ENCODE measurements at places on chromosomes 3 and 15. TPM values are rescaled to one million over a fixed set of nuclear protein-coding genes. Genes with fewer than 3 reads are reported as not detected.

GRCh38 chr3:140061211-140061610 is 126.2 kb downstream of the CLSTN2 start:
- no peak for DNase-seq
- no peak overlapping the region for H3K4me3 ChIP-seq
- H3K27me3 ChIP-seq, result no peaks in the 10 kb centered on the region
- no peaks in the 10 kb centered on the region for H3K36me3 ChIP-seq

DNA sequence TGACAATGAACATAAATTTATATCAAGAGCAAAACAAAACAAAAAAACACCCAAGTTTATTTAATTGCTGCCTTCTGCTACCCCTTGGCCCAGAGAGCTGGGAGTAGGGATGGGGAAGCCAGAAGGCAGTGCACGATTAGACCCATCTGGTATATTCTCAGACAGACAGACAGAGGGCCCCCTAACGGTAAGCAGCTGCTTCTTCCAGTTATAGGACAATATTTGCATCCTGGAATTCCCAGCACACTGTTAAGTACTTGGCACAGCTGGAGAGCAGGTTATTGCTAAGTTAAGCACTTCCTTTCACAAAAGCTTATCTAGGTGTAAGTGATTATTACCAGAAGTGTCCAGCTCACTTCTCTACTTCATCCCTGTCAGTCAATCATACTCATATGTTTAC is 39.3 kb downstream of the C2CD4B start:
- H3K36me3 ChIP-seq, result no peaks in the 10 kb centered on the region
- H3K27me3 ChIP-seq, result no peaks in the 10 kb centered on the region
- no peak overlapping the region for H3K27ac ChIP-seq
- DNase-seq, result peak; percentile 31
- H3K4me3 ChIP-seq, result no peak overlapping the region

DNA sequence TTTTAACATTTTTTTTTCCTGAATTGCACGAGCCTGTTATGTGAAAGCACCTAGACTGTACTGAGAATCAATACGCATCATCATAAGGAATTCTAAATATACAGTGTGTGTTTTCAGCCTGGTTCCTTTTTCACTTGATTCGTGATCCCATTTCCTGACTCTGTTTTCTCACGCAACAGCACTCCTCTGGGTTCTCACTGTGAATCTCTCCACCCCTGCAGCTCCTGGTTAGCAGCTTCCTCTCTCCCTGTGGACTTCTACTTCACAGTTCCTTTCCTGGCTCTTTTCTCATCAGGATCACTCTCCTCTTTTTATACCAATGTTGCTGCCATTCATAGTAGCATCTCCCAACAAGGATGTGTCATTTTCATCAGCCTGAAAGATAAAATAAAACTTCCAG is 297.2 kb downstream of the CADM2 start:
- no peaks in the 10 kb centered on the region for H3K27me3 ChIP-seq
- no peaks in the 10 kb centered on the region for H3K4me1 ChIP-seq
- no peak overlapping the region for H3K27ac ChIP-seq
- DNase-seq, result no peak
- no peaks in the 10 kb centered on the region for H3K36me3 ChIP-seq

DNA sequence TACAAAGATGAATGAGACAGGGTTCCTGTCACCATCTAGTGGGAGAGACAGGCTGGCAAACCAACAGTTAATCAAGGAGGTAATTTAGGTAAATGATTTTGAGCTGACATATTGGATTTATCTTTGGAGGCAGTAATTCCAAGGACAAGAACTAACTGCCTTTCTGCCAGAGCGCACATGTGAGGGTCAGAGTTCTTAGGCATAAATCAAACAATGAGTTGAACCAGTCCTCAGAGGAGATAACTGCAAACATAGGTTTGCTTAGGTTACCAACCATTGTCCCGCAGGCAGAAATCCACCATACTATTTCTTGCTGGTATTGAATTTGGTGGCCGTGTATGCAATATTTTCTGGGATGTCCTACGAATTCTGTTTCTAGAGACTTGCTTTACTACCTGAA is 14.2 kb upstream of the PPP1R2 start:
- peaks cover 3% of the 10 kb centered on the region for H3K4me1 ChIP-seq
- peaks cover 7% of the 10 kb centered on the region for H3K27me3 ChIP-seq
- no peak overlapping the region for H3K4me3 ChIP-seq

GRCh38 chr15:51403946-51404695 is 62.7 kb downstream of the GLDN start:
- no peaks in the 10 kb centered on the region for H3K4me1 ChIP-seq
- no peak overlapping the region for H3K4me3 ChIP-seq
- no peaks in the 10 kb centered on the region for H3K36me3 ChIP-seq
- DNase-seq, result no peak
- H3K27ac ChIP-seq, result no peak overlapping the region

GRCh38 chr15:37758412-37758811 is 176.0 kb upstream of the TMCO5A start:
- DNase-seq, result no peak
- no peaks in the 10 kb centered on the region for H3K4me1 ChIP-seq
- no peaks in the 10 kb centered on the region for H3K36me3 ChIP-seq
- H3K27ac ChIP-seq, result no peak overlapping the region

Gene CCDC71
- total RNA-seq, result 18.4 TPM

DNA sequence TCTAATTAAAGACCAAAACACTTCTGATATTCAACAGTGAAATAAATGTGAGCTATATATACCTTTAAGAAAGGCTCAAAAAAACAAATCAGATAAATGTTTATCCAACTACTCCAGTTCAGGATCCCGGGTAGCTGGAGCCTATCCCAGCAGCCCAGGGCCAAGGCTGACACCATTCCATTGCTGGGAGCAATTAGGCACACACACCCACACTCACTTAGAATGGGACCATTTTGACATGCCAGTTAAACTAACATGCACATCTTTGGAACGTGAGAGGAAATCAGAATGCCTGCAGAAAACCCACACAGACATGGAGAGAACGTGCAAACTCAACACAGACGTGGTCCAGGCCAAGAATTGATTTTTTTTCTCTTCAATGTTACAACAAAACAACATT is 30.0 kb upstream of the PLSCR4 start:
- H3K4me1 ChIP-seq, result no peaks in the 10 kb centered on the region
- no peaks in the 10 kb centered on the region for H3K27me3 ChIP-seq
- no peak overlapping the region for H3K27ac ChIP-seq
- no peak overlapping the region for H3K4me3 ChIP-seq

- H3K27ac ChIP-seq, result no peak overlapping the region
- H3K4me1 ChIP-seq, result no peaks in the 10 kb centered on the region
- DNase-seq, result no peak
These were observed 108.1 kb upstream of the TNFAIP8L3 start for GRCh38 chr15:51202783-51203182.

Gene SLC38A3
- total RNA-seq, result 0.27 TPM

Gene ATP2C1
- total RNA-seq, result 33.0 TPM

DNA sequence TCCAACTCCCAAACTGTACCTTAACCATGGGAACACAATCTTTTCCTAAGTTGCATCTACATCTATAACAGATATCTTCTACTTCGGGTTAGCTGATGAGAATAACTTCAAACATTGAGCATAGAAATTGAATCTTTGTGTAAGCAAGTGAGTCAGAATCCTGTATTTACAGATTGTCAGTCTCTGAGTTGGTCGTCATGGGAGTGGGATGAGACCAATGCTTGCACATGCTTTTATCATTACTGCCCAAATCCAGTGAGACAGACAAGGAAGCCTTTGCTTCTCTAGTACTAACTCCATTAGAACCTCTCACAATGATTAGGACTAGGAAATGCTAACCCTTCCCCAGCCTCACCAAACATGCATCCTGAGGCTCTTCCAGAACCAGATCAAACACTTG is 587.1 kb upstream of the ZNF717 start:
- H3K27ac ChIP-seq, result no peak overlapping the region
- DNase-seq, result no peak
- no peaks in the 10 kb centered on the region for H3K27me3 ChIP-seq
- no peak overlapping the region for H3K4me3 ChIP-seq

Gene HYKK
- 3.9 TPM for total RNA-seq

Gene GHSR
- not detected for total RNA-seq

Gene ATP13A5
- total RNA-seq, result not detected

DNA sequence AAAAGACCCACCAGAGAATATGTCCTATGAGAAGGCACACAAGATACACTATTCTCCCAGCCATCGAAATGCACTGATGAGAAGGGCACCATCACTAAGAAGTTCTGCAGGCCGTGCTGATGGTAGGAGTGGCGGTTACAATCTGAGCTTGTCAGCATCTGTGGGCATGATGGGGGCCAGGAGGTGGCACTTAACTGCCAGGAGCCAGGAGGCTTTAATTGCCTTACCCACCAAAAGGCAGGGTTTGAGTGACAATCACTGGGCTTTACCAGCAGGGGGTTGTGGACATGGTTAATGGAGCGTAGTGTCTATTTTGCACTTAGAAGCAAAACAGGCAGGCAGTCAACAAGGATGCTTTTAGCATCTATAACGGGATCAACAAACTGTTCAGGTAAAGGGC is 16.0 kb upstream of the SQOR start:
- H3K4me3 ChIP-seq, result no peak overlapping the region
- no peaks in the 10 kb centered on the region for H3K36me3 ChIP-seq
- H3K27ac ChIP-seq, result no peak overlapping the region
- H3K4me1 ChIP-seq, result no peaks in the 10 kb centered on the region
- no peak for DNase-seq

Gene SIDT1
- 0.18 TPM for total RNA-seq

Gene CSNK1G1
- 10.4 TPM for total RNA-seq

- peaks cover 48% of the 10 kb centered on the region for H3K4me1 ChIP-seq
- H3K27me3 ChIP-seq, result no peaks in the 10 kb centered on the region
- H3K27ac ChIP-seq, result peak overlapping the region; percentile 99
- H3K36me3 ChIP-seq, result no peaks in the 10 kb centered on the region
These were observed 96.1 kb upstream of the CHD2 start for GRCh38 chr15:92803852-92804609.

Gene PBRM1
- total RNA-seq, result 25.5 TPM

Gene CFAP91
- total RNA-seq, result not detected

Gene UBA3
- total RNA-seq, result 31.2 TPM

Gene GP5
- total RNA-seq, result not detected

Gene TXNRD3
- 1.5 TPM for total RNA-seq

DNA sequence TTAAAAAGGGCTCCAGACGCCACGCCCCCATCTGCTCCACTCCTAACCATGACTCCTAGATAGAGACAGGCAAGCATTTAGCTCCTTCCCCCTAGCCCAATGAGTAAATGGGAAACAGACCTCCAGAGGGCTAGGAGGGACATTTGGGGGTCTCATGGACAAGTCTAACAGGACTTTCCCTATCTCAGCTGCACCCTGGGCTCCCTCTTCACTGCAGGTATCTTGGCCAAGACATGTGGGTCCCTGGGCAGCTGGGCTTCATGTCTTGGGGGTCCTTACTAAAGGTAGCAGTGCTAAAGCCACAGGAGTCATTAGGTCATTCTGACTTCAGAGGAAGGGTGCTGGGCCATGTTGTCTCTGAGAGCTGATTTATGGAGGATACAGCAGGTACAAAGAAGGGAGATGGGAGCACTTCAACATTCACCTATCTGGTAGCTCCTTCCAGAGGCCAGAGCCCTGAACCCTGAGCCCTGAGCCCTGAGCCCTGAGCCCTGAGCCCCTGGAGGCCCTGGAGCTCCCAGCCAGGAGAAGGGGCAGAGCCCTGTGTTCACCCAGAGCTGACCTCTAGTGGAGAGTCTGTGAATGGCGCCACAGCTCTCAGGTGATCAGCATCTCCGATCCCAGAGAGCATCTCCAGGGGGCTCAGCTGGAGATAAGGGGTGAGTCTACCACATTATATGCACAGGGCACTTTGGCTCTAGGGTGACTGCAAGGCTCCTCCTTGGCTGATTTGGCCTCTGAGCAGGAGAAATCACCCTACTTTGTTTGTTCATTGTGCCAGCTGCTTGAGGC is 40.1 kb upstream of the EPHB1 start:
- no peaks in the 10 kb centered on the region for H3K36me3 ChIP-seq
- H3K4me1 ChIP-seq, result no peaks in the 10 kb centered on the region
- H3K27me3 ChIP-seq, result no peaks in the 10 kb centered on the region
- H3K27ac ChIP-seq, result no peak overlapping the region

Gene HACD3
- total RNA-seq, result 65.9 TPM

- peak; percentile 50 for DNase-seq
- H3K27ac ChIP-seq, result no peak overlapping the region
- H3K36me3 ChIP-seq, result peaks cover 20% of the 10 kb centered on the region
- no peak overlapping the region for H3K4me3 ChIP-seq
These were observed 47.3 kb downstream of the TMEM44 start for GRCh38 chr3:194585880-194586281.

Data from K562 (cell line).